ENCODE measurements at places on chromosomes 12 and 14.

DNA sequence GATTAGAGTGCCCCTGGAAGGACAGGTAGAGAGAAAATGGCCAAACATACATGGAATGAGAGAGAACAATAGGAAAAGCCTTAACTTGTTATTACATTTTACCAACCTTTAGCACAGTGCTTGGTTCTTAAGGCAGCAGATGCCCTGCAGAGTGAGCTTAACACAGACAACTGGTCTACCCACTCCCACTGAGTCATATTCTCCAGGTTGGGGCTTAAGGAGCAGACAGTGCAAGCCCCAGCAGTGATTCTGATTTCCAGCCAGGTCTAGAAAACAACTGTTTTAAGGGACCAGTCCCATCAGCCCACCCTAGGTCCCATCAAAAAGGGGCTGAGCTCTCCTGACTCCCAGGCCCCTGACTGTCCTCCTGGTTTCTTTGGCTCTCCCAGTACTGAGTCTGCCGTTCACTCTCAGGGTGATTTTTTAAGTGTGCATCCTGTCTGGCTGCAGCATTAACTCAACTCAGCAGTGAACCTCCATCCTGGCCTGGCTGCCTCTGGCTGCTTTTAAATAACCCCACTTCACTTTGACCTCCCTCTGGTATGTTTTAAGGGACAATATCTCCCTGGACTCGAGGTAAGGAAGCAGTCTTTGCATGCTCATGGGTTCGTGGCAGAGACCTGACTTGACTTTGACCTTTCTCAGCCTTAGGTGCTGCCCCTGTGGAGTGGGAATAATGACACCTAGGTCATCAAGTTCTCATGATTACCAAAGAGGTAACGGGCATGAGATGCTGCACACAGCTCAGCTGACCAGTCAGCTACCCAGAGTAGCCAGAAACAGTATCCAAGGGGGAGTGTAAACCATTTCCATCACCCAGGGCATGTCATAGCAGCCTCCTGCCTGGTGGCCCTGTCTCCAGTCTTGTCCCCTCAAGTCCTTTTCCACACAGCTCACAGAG, 210.7 kb upstream of the PWP1 start:
- no peak for DNase-seq

DNA sequence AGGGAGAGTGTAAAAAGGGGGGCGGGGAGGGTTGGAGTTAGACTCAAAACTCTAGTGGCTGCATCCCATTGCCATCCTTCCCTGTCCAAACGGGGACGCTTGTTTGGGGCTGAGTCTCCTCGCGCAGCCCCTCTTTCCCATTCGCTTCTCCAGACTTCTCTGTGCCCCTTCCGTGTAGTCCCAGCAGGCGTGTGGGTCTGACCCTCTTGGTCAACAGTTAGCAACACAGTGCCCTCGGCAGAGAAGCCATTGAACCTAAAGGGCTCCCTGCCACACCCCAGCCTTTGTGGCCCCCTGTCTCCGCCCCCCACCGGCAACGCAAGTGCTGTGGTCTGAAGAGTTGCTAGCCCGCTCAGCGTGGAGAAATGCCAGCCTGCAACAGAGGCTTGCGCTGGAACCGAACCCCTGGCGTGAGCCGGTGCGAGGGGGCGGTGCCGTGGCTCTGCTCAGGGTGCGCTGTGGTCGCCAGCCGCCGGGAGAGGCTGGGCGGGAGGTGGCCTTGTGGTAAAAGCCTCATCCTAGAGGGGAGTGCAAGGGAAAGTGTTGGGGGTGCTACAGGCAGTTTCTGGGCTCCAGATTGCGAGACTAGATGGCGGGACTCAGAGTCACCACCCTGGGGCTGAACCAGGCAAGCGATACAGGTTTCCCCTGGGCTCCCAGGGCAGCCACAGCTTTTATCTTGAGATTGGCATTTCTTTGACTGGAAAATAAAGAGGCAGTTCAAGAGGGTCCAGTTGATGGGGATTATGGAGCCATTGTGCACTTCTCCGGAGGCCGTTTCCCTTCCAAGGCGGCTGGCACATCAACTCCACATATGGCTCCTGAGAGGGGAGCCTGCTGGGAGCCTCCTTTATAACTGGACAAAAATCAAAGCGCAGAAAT, 2.1 kb downstream of the PLXNC1 start:
- DNase-seq: no peak

GRCh38 chr12:16347391-16348298, at the start of gene MGST1:
Gene MGST1, plus strand, starts transcription at chr12:16347645. Its CDS starts 6,608 bp downstream, at chr12:16354253.
- DNase-seq: peak; percentile 7

- peak; percentile 5 for DNase-seq
Measured at GRCh38 chr12:107645630-107646333, 39.8 kb upstream of the PWP1 start.

DNA sequence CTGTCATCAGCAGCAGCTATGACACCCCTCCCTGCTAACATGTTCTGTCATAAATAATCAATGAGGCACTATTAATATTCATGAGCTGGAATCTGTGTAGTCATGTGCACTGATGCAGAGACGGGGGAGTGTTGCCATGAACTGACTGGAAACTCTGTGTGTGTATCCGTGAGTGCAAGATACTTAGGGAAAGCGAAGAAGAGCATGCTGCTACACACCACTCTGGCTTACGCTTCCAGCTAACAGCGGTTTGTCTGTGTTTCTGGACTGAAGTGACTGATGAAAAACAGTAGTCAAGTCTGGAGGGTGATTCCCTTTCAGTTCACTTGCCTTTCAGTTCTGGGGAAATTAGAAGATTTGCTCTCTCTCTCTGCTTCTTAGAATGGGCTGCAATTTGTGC, 249.4 kb downstream of the PDZRN4 start:
- no peak for DNase-seq

GRCh38 chr12:12606781-12607589, 4.7 kb upstream of the CREBL2 start:
- no peak for DNase-seq

DNA sequence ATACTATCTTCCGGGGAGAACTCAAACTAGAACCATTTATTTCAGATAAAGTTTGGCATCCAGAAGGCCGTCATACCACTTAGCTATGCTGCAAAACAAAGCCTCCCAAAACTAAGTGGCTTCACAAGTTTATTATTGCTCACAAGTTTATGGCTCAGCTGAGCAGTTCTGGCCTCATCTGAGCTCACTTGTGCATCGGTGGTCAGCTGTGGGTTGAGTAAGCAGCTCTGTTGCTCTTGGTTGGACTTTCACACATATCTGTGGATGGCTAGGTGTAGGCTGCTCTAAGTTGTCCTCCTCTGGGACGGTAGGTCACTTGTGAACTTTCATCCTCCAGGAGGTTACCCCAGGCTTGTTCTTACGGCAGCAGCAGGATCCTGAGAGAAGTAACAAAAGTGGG, 162.7 kb downstream of the BTG1 start:
- DNase-seq: no peak

DNA sequence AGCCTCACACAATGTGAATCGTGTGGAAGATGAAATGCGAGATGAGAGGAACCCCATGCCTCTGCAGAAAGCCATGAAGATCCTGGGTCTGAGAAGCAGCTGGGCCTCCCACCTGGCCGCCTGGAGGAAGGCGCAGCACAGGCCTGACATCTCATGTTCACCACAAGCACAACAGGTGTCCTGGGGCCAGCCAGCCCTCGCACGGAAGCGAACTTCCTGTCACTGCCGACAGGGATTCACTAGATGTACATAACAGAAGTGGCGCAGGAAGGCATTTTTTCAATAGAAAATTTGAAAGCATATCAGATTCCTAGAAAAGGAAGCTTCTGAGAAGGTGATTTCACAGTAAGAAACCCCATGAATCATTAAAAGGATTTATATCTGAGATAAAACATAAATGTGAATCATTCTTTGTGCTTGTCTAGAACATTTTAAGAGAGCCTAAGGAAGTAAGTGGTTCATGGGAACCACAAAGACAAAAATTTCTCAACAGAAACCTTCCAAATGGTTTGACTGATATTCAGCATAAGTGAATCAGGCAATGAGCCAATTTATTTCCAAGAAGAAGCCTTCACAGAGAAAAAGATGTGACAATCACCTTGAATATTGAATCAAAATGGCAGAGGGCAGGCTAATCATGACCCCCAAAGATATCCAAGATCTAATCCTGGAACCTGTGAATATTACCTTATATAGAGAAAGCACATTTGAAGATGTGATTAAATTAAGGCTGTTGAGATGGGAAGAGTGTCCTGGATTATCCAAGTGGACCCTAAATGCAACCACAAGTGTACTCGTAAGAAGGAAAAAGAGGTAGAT, 311.9 kb downstream of the DUSP6 start:
- DNase-seq: no peak

- no peak for DNase-seq
Measured at GRCh38 chr12:113211160-113211559, 10.1 kb upstream of the TPCN1 start.

DNA sequence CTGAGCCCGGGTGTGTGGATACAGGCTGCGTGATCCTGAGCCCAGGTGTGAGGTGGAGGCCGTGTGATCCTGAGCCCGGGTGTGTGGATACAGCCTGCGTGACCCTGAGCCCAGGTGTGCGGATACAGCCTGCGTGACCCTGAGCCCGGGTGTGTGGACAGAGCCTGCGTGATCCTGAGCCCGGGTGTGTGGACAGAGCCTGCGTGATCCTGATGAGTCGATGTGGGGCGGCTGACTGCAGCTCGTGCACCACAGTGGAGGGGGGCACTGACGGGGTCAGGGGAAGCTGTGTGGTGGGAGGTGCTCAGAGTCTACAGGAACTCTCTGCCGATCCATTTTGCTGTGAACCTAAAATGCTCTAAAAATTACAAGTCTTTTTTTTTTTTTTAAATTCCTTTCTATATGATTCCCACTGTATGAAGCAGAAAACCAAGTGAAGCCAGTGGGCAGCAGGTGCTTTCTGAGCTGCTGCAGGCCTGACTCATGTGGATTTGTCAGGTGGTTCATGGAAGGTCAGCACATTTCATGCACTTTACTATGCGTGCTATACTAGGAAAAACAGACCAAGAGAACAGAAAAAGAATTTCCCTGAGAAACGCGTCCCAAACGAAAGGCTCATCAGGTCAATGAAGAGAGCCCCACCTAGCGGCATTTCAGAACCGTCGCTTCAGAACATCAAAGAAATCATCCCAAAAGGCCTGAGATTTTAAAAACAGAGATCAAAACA, 19.3 kb downstream of the BRF1 start:
- DNase-seq: no peak

Data from brain pericyte (primary cell).